Left ventricle myocardium inferior (tissue), 1 donor: ENCODE measurements at places on chromosomes 2 and 18. TPM values are rescaled to one million over a fixed set of nuclear protein-coding genes. Genes with fewer than 3 reads are reported as not detected.

DNA sequence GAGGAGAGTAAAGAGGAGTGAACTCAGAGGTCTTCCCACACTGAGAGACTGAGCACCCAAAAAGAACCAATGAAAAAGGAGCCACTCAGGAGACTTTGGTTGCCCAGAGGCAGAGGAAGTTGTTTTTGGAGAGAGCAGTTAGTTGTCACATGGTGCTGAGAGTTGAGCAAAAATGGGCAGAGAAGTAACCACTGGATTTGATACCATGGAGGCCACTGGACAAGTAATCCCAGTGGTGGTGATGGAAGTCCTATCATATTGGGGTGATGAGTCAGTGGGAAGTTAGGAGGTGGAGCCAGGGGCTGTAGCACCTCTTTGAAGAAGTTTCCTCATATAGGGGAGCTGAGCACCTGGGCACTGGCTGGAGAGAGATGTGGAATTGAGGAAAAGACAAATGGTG lies 235.8 kb downstream of the TPGS2 start:
- H3K27me3 ChIP-seq, result no peaks in the 10 kb centered on the region
- no peak for DNase-seq
- H3K27ac ChIP-seq, result no peak overlapping the region
- H3K36me3 ChIP-seq, result no peaks in the 10 kb centered on the region
- peaks cover 44% of the 10 kb centered on the region for H3K4me1 ChIP-seq
- no peak overlapping the region for H3K4me3 ChIP-seq

- H3K4me3 ChIP-seq, result no peak overlapping the region
- H3K36me3 ChIP-seq, result no peaks in the 10 kb centered on the region
- H3K4me1 ChIP-seq, result no peaks in the 10 kb centered on the region
- no peak for DNase-seq
- no peak overlapping the region for H3K27ac ChIP-seq
Observed at GRCh38 chr2:158893026-158893425, 75.4 kb upstream of the TANC1 start.

DNA sequence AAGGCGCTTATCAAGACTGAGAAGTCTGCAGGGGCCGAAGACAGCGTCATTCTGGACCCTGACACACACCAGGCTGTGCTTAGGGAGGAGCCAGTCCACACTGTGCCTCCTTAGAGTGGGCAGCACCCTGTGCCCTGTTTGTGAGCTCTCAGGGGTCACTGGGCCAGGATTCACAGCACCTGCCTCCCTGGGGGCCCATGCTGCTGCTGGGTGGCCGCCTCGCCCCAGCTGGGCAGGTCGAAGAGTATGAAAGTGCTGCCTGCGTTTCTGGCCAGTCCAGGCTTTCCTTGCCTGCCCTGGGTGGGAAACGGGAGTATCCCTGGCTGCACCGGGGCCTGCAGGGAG lies 15.4 kb upstream of the GPR55 start:
- no peak for DNase-seq
- H3K36me3 ChIP-seq, result no peaks in the 10 kb centered on the region
- peaks cover 39% of the 10 kb centered on the region for H3K27me3 ChIP-seq
- H3K27ac ChIP-seq, result no peak overlapping the region
- H3K4me3 ChIP-seq, result no peak overlapping the region

GRCh38 chr2:230226051-230226551 lies 565 bp downstream of the SP140 start:
- no peaks in the 10 kb centered on the region for H3K4me1 ChIP-seq
- no peaks in the 10 kb centered on the region for H3K27me3 ChIP-seq
- H3K4me3 ChIP-seq, result peak overlapping the region; percentile 32
- peak overlapping the region; percentile 39 for H3K27ac ChIP-seq

DNA sequence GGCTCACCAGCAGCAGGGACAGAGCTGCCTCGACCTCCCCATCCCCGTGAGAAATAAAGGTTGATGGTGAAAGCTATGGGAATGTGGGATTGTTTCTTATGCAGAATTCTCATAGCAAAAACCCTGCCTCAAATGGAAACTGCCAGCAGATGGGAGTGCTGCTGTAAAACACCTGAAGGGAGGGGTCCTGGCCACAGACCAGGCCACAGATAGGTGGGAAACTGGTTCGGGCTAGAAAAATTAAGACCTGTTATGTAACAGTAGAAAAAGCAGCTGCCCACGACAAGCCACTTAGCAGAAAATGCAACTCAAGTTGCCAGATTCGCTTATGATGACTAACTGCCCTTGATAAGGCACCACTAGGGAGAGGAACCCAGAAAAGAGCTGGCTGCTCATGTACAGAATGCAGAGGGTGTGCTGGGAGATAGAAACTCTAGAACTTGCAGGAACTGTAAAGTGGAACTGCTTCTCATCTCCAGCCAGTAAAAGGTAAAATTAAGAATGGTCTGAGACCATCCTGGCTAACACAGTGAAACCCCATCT lies 114.5 kb upstream of the SALL3 start:
- H3K27me3 ChIP-seq, result peaks cover 85% of the 10 kb centered on the region
- H3K27ac ChIP-seq, result no peak overlapping the region
- no peaks in the 10 kb centered on the region for H3K36me3 ChIP-seq
- H3K4me3 ChIP-seq, result no peak overlapping the region
- no peak for DNase-seq
- H3K4me1 ChIP-seq, result no peaks in the 10 kb centered on the region

DNA sequence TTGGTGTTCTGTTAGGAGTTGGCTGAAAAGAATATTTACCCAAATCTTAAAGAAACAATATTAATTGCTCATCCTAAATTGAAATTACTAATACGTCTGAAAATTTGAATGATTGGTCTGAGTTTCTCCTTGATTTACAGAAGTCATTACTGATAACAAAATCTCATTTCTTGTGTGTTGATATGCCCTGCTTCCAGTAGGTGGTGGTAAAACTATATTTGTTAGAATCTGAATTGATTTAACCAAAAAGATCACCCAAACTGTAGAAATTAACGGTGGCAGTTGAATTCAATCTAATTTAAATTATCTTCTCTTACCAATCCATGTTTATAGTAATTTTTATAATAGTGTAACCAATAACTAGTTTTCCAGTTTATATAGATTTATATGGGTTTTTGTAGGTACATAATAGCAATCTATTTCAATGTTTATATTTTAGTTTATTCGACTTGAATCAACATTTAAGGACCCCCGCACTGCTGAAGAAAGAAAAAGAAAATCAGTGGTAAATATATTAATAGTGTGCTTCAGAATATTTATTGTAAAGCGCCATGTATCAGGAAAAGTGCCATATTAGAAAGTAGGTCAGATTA lies 38.3 kb downstream of the PAPOLG start:
- no peak overlapping the region for H3K4me3 ChIP-seq
- no peaks in the 10 kb centered on the region for H3K4me1 ChIP-seq
- peaks cover 90% of the 10 kb centered on the region for H3K36me3 ChIP-seq
- no peak overlapping the region for H3K27ac ChIP-seq
- no peak for DNase-seq

MTERF4 gene
- 19.5 TPM for total RNA-seq

TMEM37 gene
- total RNA-seq, result 2.4 TPM

IL37 gene
- total RNA-seq, result not detected

UGT1A3 gene
- total RNA-seq, result not detected

ICOS gene
- not detected for total RNA-seq
